Cardiac muscle cell (in vitro differentiated cells and primary cell): ENCODE measurements at places on chromosomes 1 and 21.
A peak's percentile ranks its signal among the peaks of the same experiment; 100 is the strongest.

GRCh38 chr1:1022302-1023009, 2.5 kb downstream of the AGRN start:
- no peak for DNase-seq

DNA sequence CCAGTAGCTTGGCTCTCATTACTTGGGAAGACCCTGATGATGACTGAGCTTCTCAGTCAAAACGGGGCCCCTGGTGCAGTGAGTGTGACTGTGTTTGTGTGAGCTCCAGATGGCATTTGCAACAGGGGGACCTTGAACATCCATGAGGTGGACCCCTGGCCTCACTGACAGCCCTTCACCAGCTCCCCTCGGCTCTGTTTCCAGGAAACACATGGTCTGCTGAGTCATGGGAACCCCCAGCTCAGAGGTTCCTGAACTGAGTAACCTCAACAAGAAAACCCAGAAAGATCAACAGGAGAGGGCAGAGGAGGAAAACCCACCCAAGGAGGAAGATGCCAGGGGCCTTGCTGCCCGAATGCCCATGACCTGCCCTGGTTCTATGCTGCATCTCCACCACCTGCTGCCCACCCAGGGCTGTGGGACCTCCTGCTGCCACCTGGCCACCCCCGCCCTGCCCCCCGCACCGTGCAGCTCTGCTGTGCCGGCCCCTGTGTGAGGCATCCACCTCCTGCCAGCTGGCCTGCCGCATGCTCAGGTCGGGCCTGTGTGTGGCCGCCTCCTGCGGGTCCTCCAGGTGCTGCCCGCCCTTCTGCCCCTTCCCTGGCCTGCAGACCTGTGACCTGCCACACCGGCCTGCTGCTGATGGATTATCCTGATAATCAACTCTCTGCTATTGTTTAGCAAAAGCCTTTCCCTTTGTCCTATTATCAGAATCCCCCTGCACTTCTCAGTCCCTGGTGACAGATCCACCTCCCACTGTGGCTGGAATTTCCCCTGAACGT, 4.2 kb upstream of the KRTAP12-1 start:
- DNase-seq = no peak

- DNase-seq = peak; percentile 38
Measured at GRCh38 chr1:220684890-220685289, 5.3 kb upstream of the C1orf115 start.

DNA sequence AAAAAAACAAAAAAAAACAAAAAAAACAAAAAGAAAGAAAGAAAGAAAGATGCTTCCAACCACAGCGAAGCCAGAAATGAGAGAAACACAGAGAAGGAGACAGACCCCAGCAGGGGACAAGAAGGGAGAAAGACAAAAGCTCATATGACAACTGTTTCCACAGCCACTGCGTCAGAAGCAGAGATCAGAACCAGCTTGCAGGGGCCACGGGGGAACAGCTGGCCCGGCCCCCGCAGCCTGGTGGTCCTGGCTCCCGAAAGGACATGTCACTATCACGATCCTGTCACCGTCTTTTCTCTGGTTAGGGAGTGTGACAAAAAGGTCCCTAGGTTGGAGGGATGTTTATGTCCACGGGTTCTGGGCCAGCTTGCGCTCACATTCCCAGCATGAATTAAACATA, 60.7 kb downstream of the ACOT7 start:
- DNase-seq = no peak

DNA sequence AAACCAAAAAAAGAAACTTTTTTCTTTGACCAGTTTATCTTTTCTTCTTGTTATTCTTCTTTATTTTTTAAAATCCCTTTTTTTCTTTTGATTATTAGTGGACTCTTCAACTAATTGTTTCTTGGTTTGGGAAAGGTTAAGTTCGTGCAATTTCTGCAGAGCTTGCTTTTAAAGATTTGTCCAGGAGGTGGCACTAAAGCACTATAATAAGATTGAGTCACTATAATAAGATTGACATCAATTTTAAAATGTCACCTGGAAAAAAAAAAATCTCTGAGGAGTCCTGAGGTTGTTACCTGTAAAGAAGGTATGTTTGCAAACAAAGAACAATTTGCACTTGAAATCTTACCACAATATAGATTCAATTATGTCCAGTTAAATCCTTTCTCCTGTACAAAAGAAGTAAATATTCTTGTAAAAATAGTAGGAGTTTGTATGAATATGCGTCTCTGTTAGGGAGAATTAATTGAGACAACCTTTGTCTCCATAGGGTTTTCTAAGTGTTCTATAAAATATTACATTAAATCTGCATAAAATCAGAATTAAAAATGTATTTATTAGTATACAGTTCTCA, 166.7 kb downstream of the ADGRL4 start:
- DNase-seq = peak; percentile 66

GRCh38 chr1:236663934-236664333, 22.4 kb upstream of the ACTN2 start:
- DNase-seq = no peak

DNA sequence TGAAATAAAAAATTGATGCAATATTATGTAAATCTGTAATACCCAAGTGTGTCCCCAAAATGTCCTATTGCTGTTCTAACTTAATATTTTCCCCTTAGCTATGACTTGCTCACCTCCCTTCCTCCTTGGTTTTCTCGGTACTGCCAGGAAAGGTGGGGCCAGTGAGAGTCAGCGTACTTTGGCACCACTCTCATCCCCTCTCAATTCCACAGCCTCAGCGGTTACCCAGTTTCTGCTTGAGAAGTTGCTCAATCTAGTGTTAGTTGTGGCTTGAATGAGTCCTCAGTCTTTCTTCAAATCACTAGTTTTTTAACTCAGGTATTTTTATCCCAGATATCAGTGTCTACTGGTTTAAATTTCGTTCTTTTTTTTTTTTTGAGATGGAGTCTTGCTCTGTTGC, 32.3 kb downstream of the BCAS2 start:
- DNase-seq = no peak

- DNase-seq = peak; percentile 78
Measured at GRCh38 chr1:100794748-100795645, 75.5 kb downstream of the VCAM1 start.

DNA sequence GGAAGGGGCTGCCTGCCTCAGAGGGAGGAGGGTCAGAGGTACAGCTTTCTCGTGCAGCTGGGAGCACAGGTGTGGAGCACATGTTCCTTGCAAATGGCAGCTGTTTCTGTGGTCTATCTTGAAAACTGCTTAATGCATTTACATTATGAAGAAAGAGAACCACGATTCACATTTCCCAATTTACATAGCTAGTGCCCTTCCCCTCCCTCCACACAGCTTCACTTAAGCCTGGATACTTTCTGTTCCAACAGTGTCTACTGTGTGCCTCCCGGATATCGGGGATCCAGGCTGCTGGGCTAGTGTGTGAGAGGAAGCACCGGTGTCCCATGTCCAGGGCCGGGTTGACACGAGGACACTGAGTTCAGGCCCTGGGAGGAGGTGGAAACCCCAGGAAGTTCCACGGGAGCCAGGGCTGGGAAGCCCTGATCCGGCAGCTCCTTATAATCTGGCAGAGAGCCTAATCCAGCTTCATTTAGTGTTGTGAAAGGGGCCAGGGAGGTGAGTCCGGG, 31.6 kb downstream of the TMCC2 start:
- DNase-seq = peak; percentile 45

DNA sequence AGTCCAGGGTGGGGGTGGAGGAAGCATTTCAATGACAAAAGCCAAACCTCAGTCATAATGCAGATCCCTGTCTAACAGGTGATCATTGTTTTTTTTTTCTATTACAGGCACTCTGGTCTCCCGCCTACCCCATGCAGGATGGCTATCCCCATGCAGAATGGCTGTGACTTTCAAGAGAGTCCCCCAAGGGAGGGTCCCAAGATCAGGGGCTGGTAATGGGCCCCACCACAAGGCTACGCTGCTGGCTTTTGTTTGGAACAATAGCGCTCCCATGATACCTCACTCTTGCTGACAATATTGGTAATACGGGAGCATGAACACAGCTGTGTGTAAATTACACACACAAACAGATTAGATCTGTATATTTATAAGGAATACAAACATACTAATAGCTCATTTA, 119.4 kb downstream of the SLC45A1 start:
- no peak for DNase-seq

DNA sequence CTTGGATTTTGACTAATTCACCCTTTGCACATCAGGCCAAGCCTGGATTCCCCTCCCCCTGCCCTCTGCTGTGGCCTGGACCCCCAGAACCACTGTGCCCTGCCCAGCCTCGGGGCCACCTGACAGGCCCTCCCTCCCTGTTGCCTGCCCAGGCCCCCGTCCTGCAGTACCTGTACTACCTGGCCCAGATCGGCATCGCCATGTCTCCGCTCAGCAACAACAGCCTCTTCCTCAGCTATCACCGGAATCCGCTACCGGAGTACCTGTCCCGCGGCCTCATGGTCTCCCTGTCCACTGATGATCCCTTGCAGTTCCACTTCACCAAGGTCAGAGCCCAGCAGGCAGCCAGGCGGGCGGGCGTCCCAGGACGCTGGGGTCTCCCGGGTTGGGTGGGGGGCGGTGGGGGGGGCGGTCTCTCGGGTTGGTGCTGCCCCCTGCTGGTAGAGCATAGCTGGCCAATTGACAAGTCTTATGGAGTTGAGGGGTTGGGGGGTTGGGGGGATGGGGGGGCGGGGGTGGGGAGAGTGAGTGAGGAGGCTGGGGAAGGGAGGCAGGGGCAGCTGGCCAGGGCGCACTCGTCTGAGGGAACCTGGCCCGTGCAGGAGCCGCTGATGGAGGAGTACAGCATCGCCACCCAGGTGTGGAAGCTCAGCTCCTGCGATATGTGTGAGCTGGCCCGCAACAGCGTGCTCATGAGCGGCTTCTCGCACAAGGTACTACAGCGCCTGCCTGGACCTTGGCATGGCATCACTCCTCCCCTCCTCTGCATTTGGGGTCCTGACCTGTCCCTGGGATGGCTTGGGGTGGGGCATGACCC, 10.7 kb downstream of the AMPD2 start:
- peak; percentile 45 for DNase-seq

DNA sequence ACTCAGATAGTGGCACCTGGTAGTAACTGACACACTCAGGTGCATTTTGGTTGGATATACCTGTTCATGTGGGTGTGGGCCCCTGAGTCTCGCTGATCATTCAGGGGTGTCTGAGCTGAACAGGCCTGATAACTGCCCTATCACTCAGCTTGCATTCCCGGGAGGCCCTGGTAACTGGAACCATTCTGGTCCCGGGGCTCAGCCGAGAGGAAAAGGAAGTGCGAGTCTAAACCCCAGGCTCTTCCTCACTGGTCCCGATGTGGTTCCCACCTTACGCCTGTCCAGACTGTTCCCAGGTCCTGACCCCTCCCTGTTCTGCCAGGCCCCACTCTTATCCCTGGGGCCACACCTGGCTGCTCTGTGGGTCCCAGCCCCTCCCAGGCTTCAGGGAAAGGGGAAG, 11.7 kb upstream of the CDK18 start:
- no peak for DNase-seq

- DNase-seq = no peak
Measured at GRCh38 chr1:26907071-26907917, 6.5 kb downstream of the NR0B2 start.

DNA sequence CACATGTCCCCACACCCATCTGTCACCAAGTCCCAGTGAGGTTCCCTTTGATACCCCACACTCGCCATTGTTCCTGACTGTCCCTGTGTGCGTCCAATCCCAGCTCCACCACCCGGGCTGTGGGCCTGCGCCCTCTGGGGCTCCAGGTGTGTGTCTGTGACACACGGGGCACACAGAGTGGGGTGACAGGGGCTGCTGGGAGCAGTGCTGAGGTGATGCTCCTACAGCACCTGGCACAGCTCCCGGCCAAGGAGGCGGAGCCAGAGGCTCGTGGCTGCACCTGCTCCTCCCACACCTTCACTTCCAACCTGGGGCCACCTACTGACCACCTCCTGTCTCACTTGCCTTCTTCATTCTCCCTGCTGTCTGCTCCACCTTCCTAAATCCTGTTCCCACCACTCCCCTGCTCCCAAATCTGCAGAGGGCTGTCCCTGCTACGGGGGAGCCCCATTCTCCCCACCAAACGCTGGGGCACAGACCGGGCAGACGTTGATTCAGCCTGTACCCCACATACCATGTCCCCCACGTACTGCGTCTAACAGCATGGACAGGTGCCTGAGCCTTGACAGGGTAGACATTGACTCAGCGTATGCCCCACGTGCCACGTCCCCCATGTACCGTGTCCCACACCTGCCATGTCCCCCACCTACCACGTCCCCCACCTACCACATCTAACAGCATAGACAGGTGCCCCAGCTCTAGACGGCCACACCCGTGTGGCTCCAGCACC, 16.4 kb downstream of the WDR4 start:
- no peak for DNase-seq

DNA sequence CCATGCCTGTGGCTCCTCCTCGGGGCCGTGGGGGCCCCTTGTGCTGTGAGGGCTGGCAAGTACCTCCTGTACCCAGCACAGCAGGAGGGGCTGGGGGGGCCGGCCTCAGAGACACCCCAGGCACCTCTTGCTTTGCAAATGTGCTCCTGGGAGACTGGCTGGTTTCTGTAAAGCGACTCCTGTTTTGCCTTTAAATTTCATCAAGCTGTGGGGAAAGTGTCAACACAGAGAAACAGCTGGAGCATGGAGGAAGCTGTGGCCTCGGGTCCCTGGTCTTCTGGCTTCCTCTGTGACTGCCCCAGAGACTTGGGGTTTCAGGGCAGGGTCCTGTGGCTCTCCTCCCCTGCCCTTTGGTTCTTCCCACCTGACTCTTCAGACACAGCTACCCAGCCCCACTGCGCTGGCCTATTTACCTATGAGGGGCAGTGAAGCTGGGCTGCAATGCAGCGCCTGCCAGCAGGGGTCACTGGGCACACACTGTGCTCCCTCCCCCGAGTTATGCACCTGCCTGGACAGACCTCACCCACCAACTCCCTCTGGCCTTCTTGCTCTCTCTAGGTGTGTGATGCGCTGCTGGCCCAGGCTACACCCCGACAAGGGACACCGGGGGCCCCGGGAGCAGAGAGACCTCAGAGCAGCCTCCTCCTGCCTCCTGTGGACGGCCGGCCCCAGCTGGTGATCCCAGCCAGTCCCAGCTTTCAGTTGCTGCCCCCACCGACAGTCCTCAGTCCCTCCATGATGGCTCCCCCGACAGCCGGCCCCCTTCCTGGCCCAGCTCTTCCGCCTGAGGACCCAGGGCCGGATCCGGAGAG, 17.6 kb upstream of the PEX10 start:
- no peak for DNase-seq

DNA sequence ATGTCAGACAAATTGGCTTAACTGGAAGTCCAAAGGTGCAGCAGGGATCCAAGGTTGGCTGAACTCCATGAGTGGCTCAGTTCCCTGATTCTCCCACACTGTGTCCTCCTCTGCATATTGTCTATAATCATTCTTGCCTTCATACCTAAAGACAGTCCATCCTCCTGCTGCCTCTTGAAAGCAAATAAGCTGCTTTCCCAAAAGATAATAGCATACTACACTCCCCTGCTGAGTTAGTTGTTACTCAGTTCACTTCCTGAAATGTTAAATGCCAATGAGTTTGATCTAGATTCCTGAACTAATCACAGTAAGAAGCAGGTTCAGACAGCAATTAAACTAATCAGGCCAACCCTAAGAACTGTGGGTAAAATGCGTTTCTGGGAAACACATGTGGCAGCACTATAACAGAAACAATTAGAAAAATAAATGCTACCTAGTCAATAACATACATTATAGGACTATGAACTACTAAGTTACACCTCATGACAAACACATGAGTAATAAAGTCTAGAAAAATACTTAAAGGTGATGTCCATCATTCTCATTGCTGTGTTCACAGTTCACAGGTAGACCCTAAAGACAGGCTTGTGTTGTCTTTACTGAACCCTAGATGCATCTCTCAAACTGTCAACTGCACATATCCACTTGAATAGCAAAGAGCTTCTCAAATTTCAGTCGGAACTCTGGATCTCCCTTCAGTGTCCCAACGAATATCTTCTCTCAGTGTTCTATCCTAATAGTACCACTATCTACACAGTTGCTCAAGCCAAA, 50.8 kb upstream of the BOLA1 start:
- DNase-seq = peak; percentile 3
